Neuronal stem cell (in vitro differentiated cells): ENCODE measurements at places on chromosomes 3 and 15.
A peak's percentile ranks its signal among the peaks of the same experiment; 100 is the strongest.

- no peak for DNase-seq
Observed at GRCh38 chr3:14222900-14223594, 44.4 kb downstream of the LSM3 start.

DNA sequence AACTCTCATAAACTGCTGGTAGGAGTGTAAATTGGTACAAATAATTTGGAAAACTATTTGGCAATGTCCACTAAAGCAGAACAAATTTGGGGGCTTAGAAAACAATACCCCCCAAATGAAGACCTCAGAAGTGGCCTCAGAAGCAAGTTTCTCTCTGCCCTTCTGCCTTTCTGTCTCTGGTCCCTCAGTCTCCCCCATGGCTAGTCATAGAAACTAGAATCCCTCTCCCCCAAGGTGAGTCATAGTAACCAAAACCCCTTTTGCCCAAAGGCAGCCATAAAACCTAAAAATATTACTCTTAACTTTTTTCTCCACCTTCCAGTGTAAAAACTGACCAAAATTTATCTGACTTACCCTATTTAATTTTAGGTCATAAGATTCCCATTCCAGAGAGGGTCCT lies 350.7 kb upstream of the LRRC3B start:
- DNase-seq: no peak

GRCh38 chr3:22386107-22386506 lies 635.1 kb upstream of the ZNF385D start:
- DNase-seq: no peak

- no peak for DNase-seq
Observed at GRCh38 chr15:85312929-85313331, 67.5 kb upstream of the AKAP13 start.

DNA sequence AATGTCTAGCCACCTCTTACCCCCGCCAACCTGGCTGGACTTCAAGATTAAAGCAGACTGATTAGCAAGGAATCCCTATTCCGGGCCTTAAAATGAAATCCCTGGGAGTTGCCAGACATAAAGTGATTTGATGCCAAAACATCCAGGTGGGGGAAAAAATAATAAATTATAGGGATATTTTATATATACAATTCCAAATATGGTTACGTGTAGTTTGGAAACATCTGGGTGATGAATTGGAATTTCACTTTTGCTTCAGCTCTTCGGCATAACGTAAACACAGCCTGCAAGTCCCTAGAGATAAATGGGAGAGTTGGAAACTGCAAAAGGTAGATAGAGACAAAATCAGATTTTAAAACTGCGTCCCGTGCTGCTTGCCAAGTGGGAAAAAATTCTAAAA lies 545.5 kb upstream of the MDFIC2 start:
- DNase-seq: no peak

- DNase-seq: peak; percentile 40
Observed at GRCh38 chr3:185677146-185677829, 91.2 kb downstream of the SENP2 start.

DNA sequence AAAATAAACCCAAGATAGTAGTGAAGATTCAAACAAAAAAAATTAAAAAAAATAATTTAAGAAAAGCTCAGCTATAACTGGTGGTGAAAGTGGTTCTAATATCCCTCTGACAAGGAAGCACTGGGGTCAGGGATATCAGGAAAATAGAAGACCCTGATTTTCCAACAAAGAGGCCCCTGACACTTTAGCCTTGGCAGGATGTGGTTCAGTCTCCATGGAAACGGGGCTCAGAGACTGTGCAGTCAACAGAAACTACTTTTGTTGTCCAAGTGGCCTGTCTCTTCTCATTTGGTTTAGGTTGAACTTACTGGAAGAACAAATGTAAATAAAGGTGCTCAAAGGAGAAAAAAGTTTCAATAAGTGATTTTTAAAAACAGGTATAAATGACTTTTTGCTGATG lies 27.2 kb downstream of the INTS14 start:
- peak; percentile 5 for DNase-seq

- no peak for DNase-seq
Observed at GRCh38 chr15:81752546-81752942, 293.3 kb downstream of the MEX3B start.

GRCh38 chr15:54659646-54660045 lies 537.1 kb downstream of the RSL24D1 start:
- no peak for DNase-seq

DNA sequence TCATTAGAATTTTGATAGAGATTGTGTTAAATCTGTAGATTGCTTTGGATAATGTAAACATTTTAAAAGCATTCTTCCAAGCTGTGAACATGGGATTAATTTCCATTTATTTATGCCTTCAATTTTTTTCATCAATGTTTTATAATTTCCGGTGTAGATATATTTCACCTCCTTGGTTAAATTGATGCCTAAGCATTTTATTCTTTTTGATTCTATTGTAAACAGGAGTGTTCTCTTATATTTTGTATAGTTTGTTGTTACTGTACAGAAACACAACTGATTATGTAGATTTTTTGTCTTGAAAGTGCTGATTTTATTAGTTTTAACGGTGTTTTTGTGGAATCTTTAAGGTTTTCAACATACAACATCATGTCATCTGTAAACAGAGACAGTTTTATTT lies 355.0 kb downstream of the EDEM1 start:
- DNase-seq: no peak

DNA sequence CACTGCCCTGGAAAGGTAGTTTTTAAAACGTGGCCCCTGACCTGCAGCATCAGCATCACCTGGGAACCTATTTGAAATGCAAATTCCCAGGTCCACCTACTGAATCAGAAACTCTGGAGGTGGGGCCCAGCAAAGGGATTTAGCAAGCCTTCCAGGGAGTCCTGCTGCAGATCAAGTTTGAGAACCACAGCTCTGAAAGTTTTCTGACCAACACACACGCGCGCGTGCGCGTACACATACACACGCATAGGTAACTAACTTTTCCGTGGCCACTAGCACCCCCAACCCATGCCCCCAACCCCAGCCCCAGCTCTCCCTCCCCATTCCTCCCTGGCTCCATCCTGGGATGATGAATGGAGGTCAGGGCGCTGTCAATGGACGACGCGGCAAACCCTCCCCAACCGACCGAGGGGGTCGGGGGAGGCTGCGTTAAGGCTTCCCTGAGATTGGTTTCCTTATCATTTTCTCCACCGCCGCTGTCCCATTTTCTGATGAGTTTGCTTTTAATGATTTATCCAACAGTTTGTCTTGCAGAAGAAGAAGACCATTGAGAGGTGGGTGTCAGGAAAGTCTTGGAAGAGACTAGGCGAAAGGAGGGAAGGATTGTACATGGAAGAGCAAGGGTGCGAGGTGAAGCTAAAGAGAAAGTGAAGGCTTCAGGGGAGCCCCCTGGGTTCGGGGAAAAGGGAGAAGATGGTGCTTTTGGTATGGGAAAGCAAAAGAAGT lies 590 bp upstream of the BOC start:
- no peak for DNase-seq

GRCh38 chr15:69631978-69632377 lies 179.4 kb downstream of the RPLP1 start:
- no peak for DNase-seq

DNA sequence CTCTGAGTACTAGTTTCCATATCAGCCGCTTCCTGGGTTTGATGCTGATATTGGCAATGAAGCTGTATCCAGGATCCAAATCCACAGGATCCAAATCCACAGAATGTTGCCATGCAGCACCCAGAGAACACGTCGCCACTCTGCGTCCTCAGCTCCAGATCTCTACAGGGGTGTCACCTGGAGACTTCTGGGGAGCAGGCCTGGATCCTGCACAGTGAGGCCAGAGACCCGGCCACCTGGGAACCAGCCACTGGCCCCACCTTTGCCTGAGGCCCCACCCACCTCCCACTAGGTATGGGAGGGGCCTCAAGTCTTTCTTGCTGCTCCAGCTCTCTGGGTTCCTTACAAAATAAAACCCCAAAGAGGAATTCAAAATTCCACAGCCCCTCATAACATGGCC lies 123.9 kb downstream of the LRRK1 start:
- no peak for DNase-seq

GRCh38 chr3:194330579-194330978 lies 20.5 kb downstream of the CPN2 start:
- DNase-seq: no peak

DNA sequence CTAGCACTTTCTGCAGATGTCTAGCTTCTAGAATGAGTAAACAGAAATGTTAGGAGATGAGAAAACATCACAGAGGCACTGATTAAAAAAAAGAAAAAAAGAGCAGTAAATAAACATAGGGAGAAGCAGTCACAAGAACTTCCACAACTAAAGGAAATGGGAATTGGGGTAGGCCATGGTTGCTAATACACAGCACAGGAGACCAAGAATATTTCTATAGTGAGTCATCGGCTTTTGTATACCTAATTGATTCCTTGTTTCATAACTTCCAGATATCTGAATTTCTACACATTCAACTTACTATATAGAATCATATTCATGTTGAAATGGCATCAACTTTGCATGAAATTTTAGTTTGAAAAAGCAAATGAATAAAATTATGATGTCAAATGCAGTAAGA lies 47.3 kb upstream of the TCF12 start:
- no peak for DNase-seq

GRCh38 chr3:14458434-14459275 lies 56.2 kb downstream of the SLC6A6 start:
- no peak for DNase-seq

DNA sequence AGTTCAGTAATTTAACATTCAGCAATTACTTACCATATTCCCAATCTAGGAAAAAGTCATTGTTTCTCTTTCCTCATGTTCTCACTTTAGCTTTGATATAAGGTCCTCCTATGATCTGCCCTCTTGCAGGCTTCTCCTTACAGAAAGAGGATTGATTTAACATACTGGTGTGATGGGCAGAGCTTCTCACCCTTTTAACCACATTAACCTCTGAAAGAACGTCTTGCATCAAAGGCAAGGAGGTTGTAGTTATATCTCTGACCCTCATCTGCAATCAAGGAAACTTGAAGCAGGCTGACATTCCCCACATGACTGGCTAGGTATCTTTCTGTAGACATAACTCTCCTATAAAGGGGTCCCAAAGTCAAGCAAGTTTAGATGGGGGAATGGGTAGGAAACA lies 39.5 kb downstream of the BTLA start:
- no peak for DNase-seq

- no peak for DNase-seq
Observed at GRCh38 chr15:63246691-63247469, 30.5 kb upstream of the APH1B start.

- DNase-seq: no peak
Observed at GRCh38 chr3:152769523-152769922, 65.4 kb upstream of the P2RY1 start.

- no peak for DNase-seq
Observed at GRCh38 chr3:64179249-64179648, 46.0 kb downstream of the PRICKLE2 start.

GRCh38 chr3:136074546-136075170 lies 109.1 kb downstream of the PPP2R3A start:
- no peak for DNase-seq

DNA sequence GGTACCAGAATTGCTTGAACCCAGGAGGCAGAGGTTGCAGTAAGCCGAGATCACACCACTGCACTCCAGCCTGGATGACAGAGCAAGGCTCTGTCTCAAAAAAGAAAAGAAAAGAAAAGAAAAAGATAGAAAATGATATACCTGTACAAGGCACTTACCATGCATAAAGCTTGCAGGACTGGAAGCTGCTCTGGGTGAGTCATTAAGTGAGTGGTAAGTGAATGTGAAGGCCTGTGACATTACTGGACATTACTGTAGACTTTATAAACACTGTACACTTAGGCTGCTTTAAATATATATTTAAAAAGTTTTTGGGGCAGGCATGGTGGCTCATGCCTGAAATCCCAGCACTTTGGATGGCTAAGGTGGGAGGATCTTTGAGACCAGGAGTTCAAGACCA lies 99.2 kb downstream of the SLMAP start:
- no peak for DNase-seq

DNA sequence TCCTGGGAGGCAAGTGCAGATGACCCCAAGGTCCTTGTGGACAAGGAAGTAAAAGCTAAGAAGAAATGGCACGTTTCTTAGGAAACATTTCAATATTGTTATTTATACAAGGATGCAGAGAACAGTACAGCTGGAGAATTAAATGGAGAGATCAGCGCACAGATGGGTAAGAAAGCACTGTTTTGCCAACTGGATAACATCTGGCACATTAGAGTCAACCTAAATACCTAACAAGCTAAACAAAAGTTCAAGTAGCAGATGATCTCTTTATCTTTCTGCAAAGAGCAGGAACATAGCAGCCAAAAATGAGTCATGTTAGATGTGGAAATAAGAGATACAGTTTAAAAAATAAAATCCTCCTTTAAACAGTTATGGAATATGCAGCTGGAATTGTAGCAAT lies 15.7 kb upstream of the DPPA4 start:
- DNase-seq: no peak

DNA sequence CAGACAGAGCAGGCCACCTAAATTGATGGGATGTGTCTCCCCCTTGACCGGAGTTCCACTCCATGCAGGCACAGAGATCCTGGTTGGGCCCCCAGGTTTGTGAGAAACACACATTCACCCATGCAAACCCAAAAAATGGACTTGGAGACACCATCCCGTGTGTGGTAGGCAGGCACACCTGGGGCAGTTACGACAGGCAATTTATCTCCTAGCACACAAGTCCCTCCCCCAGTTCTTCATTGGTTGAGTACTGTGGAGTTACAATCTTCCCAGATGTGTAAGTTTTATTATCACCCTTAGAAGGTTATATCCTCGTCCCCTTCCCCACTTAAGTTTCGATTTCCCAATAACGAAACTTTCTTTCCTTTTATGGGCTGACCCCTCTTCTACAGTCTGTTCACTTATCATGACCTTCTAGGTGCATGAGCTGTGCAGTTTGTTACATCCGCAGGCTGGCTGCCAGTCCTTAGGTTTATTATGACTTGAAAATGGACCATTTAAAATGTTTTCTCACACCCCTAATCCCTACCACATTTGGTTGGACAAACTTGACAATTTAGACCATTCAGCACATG lies 27.3 kb downstream of the ARL8B start:
- no peak for DNase-seq

DNA sequence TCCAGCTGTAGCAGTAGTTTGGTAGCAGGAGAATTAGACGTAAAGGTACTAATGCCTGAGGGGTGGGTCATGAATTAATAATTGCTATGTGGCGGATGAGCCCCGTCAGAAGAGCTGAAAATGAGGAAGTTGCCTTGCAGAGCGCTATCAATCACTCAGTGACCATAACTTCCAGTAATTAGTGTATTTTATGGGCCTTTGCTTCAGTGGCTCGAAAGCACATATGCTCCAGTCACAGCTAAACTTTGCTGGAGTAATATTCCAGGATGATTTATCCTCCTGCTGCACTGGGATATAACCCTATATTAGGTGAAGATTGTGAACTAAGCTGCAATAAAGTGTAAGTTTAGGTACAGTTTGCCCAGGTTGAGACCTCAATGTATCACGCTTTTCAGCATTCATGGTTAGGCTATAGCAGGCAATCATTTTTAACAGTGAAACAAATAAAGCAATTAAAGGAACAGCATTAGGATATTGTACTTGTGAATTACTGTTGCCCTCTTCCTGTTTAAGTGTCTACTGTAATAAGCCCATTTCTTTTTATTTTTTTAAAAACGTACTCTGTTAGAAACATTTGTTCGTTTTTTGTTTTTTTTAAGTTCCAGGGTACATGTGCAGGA lies 104.6 kb upstream of the SKOR1 start:
- DNase-seq: no peak
